ENCODE measurements at places on chromosomes 5 and 9. TPM values are rescaled to one million over a fixed set of nuclear protein-coding genes. Genes with fewer than 3 reads are reported as not detected.

DNA sequence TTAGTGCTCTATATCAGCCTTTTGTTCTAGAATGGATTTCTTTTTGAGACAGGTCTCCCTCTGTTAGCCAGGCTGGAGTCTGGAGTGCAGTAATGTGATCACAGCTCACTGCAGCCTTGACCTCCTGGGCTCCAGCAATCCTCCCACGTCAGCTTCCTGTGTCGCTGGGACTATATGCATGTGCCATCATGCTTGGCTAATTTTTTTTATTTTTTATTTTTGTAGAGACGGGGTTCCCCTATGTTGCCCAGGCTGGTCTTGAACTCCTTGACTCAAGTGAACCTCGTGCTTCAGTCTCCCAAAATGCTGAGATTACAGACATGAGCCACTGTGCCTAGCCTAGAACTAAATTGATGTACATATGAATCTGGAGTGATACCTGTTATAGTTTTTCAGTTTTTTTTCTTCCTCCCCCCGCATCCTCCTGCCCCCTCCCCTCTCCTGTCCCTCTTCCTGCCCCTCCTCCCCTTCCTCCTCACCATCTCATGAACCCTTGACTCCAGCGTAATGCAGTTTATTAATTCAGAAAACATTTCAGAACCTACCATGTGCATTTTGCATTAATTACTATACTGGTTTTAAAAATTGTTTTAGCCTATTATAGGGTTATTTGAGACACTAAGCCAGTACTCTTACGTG, 37.4 kb upstream of the TNFAIP8 start:
- no peak for DNase-seq

CCDC152 gene
- total RNA-seq: 0.51 TPM

WNT8A gene
- total RNA-seq: not detected

MOB3B gene
- 0.85 TPM for total RNA-seq

GRCh38 chr5:98510143-98510985, 263.1 kb upstream of the RGMB start:
- DNase-seq: peak; percentile 43
